Daoy (cell line): ENCODE measurements at places on chromosomes 7 and 10. TPM values are rescaled to one million over a fixed set of nuclear protein-coding genes. Genes with fewer than 3 reads are reported as not detected.

Gene EPO
- not detected in 2 replicates for total RNA-seq

Gene ABCB1
- total RNA-seq, result 11.8 and 18.9 TPM in 2 replicates

Gene OR2A42
- not detected in 2 replicates for total RNA-seq

Gene RAPGEF5
- 1.8 and 6.3 TPM in 2 replicates for total RNA-seq

Gene SPDYE11
- total RNA-seq, result not detected in 2 replicates

DNA sequence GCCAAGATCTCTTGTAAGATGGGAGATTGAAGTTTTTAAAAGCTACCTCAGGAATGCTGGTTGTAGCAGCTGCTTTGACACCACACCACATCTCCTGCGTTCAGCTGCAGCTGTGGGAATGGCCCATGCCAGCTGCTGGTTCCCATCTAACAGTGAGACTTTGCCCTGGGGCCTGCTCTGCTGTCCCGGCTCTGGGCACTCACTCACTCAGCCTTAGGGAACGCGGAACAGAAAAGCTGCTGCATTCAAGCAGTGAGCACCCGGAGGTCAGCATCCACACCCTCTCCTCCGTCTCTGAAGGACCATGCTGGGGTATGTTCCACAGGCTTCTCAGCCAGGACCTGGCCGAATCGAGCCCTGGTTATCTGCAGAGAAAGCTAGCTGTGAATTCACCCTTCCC, 197.1 kb upstream of the CXCL12 start:
- no peak for DNase-seq

GRCh38 chr7:98291717-98292116, 10.2 kb downstream of the BRI3 start:
- DNase-seq, result no peak

DNA sequence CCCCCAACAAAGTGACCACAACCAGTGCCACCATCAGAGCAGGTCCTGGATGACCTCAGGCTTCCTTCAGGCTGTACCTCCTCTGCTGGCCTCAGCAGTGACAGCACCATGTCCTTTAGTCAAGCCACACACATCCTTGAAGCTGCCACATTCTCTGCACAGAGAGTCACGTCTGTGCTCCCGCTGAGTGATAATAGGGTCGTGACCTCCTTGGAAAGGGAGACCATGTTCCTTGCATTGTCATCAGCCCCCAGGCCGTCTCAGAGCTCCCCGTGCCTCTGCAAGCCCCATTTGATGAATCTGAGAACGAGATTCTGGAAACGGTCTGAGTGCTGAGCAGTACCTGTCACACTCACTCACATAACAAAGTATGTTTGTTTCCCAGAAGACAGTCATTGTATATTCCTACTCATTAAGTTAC, 106.5 kb upstream of the PRR15 start:
- peak; percentile 25 for DNase-seq

DNA sequence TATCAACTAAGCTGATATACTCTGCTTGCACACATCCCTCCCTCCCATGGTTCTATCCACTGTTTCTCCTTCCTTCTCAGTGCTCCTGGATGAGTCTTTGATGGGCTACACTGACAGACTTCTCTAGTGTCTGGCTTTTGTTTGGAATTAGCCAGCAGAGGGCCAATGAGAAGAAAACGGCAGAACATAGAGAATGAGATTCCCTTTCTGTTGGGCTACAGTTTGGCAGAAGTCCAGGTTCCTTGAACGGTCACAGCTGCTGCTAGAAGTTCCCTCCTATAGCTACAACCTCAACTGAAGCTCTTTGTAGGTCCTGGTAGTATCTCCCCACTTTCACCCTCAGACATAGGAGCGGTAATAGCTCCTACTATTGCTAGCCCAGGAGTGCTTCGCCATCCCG, 251.1 kb upstream of the LRRN3 start:
- no peak for DNase-seq

DNA sequence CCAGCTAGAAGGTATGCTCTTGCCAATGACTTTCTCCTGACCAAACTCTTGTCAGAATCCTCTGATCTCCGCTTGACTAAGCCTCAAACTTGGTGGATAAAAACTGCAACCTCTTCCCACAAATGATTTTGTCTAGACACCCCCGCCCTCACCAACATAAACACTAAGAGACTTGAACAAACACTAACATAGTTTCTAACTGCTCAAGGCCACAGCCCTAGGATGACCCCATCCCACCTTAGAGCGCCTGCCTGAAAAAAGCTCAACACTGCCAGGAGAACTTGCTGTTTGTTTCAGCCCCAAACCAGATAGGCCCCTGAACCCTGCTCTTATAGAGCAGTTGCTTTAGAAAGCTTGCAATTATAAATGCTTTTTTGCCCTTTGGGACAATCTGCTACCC, 71.8 kb downstream of the LRRN3 start:
- no peak for DNase-seq

DNA sequence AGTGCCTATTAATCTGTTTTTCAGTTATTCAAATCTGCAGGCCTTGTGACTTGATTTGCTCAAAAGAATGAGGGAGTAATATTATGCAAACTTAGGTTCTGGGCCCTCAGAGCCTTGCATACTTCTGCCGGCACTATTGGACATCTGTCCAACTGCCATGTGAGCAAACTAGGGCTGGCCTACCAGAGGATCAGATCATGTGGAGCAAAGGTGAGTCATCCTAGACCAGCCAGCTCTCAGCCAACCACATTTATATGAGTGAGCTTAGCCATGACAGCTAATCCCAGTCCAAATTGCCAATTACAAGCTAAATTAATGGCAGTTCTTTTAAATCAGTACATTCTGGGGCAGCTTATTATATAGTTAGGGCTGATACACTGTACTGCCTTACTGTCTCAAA, 69.6 kb downstream of the SDHAF3 start:
- peak; percentile 41 for DNase-seq

- DNase-seq, result peak; percentile 27
Observed at GRCh38 chr10:132306864-132307751, 642 bp downstream of the STK32C start.

DNA sequence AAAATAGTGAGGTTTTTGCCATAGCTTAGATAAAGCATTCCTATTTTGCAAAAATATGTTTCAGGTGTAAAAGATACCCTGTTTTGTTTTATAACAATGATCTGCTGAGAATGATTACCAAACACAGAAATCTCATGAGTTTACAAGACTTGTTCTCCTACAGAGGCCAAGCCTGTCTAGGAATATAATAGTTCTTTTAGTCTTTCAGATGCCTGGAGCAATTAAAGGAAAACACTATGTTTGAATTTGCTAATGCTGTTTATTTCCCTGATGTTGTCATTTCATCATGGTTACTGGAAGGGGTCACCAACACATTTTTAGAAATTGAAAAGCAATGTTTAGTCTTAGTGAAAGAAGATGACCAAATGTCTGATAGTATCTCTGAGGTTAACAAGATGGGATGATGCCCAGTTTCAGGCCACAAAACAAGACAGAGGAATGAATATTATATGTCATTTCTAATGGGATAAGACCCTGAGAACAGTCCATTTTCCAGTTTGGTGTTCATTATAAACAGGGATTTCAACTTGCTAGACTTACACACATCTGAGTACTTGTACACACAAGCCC, 559.9 kb downstream of the INHBA start:
- no peak for DNase-seq

- DNase-seq, result no peak
Observed at GRCh38 chr7:70263471-70264255, 665.4 kb downstream of the AUTS2 start.

DNA sequence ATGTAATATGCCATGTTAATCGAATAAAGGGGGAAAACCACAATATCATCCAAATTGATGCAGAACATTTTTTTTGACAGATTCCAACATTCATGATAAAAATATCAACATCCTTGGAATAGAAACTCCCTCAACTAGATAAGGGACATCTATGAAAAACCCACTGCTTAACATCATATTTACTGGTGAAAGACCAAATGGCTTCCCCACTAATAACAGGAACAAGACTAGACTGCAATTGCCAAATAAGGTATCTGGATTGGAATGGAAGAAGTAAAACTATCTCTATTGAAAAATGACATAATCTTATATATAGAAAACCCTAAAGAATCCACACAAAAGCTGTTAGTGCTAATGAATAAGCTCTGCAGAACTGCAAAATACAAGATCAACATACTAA, 27.8 kb downstream of the SMURF1 start:
- DNase-seq, result no peak

- peak; percentile 17 for DNase-seq
Observed at GRCh38 chr7:118104812-118105441, 79.0 kb upstream of the LSM8 start.

GRCh38 chr10:125462845-125463244, 220.1 kb downstream of the TEX36 start:
- DNase-seq, result no peak
